ENCODE measurements at places on chromosomes 5 and 9. TPM values are rescaled to one million over a fixed set of nuclear protein-coding genes. Genes with fewer than 3 reads are reported as not detected.

- DNase-seq: no peak
Measured at GRCh38 chr5:51566953-51567352, 183.7 kb downstream of the ISL1 start.

DNA sequence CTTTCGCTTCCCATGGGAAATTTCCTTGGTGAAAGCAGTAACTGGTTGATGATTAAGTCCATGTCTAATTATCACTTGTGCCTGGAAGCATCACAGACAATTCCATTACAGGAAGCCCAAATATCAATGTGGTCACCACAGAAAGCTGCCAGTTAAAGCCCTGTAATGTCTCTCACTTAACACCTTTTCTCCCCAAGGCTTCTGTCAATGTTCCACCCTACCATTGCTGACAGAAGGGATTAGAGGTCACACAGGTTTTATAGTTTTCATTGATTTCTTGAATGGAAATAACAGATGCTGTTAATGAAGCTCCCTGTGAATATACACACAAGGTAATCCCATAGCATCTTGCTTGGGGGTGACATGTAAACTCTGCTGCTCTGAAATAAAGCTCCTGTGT is 279.2 kb downstream of the COX7C start:
- DNase-seq: no peak

DNA sequence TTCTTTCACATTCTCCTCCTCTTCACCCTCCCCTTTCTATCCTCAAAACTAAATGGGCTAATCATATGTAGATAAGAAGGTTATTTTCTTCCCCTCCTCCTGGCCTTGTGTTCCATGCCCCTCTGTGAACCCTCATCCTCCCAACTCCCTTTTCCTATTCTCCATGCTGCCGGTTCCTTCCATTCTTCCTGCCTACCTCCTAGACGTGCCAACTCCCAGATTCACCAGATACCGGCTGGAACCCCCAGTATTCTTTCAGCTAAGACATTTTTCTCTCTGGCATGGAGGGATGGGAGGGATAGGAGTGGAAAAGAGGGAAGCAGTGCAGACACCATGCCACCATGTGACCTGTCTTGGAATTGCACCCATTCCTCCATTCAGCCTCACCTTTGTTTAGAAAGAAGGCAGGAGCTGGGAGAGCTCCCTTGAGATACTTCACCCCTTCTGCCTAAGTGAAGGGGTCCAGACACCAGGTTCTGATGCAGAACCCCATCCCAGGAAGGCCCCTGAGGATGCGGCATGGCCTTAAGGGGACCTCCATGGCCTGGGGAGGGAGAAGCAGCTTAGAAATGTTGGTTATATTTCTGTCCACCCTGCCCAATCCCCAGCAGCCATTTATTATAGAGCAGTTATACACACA is 4.8 kb downstream of the DNAJB5 start:
- DNase-seq: peak; percentile 39

Gene BARX1
- total RNA-seq: not detected

Gene NUTM2F
- not detected for total RNA-seq

Gene TLE1
- total RNA-seq: 115 TPM

Gene HAPLN1
- total RNA-seq: not detected

DNA sequence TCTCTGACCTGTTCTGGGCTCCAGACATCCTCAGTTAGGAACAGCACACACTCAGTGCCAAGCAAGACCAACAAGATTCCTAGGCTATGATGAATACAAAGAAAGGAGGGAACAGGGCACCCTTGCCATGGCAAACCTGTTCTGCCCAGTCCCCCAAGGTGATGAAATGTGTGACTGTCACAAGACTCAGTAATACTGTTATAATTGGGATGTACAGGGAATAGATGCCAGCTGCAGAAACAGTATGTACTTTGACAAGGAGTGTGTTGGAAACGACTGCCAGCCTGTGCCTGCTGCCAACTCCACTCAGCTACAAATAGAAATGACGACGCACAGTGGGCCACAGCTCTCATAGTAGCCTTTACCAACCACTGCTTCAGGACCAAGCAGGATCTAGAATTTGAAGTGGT is 453.0 kb downstream of the EFNA5 start:
- DNase-seq: no peak

GRCh38 chr5:170633235-170634081 is 129.6 kb downstream of the KCNIP1 start:
- DNase-seq: peak; percentile 65

- no peak for DNase-seq
Measured at GRCh38 chr5:179588166-179588565, 35.3 kb downstream of the HNRNPH1 start.

DNA sequence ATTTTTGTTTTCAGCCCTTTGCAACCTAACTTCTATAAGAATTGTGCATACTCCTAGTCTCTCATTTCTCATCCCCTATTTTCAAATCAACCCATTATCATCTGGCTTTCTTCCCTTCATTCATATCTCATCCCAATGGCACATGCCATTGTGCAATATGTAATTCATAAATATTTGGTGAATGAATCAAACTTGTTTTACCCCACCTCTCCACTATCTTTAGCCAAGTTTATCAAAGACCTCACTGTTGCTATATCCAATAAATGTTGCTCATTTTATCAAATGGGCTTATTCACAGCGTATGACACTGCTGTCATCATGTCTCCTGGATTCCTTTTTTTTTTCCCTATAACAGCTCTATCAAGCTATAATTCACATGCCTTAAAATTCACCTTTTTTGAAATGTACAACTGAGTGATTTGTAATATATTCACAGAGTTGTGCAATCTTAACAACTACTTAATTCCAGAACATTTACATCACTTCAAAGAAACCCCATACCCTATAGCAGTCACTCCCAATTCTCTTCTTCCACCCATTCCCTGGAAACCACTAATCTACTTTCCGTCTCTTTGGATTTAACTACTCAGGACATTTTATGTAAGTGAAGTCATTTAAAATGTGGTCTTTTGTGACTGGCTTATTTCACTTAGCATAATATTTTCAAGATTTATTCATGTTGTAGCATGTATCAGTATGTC is 214.4 kb upstream of the PAPPA start:
- DNase-seq: no peak

Gene KCTD16
- 0.32 TPM for total RNA-seq

DNA sequence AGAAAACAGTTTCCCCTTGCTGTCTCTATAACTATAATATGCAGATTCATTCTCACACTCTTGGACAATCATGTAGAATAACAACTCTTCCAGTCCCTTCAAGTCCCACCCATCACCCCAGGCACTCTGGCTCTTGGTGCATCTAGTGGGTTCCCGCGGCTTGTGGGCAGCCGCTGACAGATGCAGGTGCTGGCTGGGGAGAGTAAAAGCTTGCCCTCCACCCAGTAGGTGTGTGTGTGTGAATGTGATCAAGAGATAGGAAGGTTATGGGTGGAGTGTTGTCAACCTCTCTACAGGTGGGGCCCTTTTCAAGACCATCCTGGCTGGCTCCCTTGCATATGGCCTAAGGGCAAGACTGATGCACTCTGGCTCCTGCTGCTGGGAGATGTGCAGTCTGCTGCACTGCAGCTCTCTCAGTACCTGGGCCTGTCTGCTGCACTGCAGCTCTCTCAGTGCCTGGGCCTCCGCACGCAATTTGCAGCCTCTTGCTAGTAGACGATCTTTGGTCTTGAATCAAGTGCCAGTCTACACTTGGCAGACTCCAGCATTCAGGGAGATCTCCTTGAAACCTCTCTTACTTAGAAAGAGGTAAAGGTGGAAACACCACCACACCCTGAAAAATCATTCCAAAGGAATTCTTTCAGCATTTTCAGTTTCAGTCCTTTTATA is 189.7 kb upstream of the GDNF start:
- DNase-seq: no peak

DNA sequence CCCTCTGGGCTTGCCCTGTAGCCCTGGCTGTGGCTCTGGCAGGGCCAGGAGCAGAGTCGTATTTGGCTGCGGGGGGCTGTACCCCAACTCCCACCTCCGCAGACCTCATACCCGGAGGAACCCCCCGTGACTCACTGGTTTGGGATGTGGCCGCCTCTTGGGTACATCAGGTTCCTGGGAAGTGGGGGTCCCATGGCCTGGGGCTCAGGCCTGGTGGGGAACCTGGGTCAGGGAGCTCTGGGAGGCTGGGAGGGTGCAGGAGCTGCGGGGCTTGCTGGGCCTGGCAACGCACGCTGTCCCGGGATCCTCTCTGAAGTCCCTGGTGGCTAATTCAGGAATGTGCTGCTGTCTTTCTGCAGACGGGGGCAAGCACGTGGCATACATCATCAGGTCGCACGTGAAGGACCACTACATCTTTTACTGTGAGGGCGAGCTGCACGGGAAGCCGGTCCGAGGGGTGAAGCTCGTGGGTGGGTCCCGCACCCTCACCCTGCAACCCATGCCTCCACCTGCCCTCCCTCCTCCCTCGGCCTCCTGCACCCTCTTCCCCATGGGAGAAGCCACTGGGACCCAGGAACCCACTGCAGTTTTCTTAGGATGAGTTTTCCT is 2.4 kb downstream of the LCN1 start:
- peak; percentile 79 for DNase-seq

- no peak for DNase-seq
Measured at GRCh38 chr9:122356627-122357026, 14.2 kb upstream of the PTGS1 start.

GRCh38 chr5:149419859-149420544 is 40.9 kb upstream of the IL17B start:
- DNase-seq: no peak

- DNase-seq: no peak
Measured at GRCh38 chr5:50653946-50654345, 12.5 kb upstream of the PARP8 start.

DNA sequence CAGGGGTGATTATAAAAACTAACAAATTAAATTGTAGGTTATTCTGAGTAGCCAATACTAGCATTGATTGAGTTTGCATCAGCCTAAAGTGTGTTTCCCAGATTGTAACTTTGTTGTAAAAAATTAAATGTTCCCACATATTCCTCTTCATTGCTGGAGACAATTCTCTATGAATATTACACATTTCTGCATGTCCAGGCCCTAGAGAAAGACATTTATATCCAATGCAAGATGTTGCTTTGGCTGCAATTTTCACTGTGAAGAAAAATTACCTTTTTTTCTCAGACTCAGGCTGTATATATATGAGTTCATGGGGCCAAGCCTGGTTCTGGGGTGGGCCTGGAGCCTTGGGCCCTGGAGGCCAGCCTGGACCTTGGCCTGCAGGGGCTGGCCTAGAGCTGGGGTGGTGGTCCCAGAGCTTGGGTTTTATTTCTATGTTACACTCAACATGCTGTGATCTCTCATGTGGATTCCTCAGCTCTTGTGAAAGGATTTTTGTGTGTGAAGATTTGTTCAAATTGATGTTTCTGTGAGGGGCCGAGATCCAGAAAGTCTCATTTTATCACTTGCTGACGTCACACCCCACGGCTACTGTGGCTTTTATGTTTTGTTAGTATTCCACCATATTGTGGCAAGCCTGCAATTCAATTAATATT is 232.5 kb downstream of the SPATA31A1 start:
- no peak for DNase-seq

- DNase-seq: no peak
Measured at GRCh38 chr9:19568946-19569345, 160.1 kb downstream of the ACER2 start.

DNA sequence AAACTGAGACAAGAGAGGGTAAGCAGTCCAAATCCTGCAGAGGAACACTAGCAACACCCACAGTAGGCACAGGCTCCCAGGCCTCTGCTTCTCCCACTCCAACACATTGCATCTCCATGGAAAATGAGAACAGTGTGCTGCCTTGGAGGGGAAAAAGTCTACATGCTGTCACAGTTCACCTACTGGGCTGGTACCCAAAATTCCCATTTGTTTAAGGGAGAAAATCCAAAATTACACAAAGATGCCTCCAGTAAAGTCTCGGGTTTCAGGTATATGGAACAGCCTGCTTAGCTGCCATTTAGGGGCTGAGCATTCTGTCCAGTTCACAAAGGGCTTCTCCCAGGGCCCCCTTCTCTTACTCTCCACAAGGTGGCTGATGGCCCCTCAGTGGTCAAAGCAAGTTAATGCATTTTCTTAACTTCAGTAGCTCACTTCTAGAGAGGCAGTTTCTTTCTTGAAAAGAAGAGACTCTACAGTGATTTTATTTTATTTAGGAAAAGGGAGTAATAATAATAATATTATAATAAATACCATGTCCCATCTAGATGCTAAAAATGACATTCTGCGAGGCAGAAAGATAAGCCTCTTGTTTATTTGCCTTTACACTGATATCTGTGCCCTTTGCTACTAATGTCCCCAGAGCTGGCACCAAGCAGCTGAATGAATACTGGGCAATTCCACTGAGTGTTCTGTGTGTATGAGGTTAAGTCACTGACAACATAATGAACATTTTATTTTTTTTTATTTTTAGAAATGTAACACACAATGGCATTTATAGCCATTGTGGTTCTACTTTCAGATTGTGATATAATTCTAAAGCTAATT is 89.4 kb downstream of the RGS7BP start:
- no peak for DNase-seq

Gene PCDHGC3
- total RNA-seq: 46.8 TPM
